ENCODE measurements at places on chromosomes 2 and 18.

DNA sequence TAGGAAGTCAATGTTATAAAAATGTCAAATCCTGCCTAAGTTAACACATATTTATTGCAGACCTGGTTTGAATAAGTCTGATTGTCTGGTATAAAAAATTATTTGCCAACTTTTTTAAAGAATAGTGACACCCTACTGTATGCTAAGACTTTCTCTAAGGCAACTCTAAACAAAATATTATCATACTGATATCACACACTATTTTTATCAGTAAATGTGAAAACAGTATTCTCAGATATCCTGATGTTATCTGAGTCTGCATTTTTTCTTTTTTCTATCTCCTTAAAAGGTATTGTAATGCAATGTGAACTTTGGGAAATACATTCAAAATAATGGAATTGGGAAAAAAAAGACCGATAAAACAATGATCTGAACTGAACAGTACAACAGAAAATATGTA, 127.1 kb downstream of the DOCK10 start:
- no peak for DNase-seq

DNA sequence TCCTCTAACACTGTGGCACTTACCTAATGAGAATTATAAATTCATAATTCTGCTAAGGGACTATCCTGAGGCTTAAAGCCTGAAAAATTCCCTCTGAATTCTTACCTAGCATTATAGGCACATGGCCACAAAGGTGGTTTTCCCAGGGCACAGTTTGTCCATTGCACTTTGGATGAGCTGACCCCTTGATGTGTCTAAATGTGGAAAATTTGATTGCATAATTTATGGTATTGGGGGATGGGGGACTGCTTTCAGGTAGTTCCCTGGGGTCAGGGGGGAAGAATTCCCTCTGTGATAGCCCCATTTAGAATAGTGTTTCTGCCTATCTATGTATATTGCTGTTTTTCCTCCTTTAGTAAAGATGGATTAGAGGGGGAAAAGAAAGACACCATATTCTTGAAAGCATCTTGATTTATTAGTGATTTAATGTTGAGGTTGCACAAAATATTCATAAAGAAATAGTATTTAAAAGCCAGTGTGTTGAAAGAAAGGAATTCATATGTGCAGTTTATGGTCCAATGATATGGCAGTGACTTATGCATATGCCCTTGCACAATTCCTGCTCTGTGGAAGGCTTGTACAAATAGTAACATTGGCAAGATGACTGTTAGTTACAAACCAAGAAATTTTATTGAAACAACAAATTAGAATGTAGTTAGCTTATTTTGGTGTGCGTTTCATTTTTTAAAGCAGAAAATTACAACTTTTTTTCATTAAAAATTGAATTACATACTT, 8.7 kb upstream of the HTR2B start:
- no peak for DNase-seq

DNA sequence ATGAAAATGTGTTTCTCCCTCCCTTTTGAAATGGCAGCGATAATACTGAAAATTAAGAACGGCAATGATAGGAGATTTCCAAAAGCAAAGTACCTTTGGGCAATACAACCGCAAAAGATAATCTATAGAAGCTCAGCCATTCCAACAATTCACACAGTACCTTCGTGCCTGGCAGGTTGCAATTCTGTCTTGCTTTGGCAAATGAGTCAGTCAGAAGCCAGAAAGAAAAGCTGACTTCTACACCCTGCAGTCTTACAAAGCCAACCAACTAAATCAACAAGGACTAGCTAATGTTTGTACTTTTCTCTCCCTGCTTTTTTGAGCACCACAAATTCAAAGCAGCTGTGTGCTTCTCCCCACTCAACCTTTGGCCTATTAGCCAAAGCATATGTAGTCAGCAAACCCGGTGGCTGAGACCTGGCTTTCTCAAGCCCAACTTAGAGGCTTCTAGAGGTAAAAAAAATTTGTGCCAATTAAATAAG, 25.7 kb upstream of the ID2 start:
- no peak for DNase-seq

- no peak for DNase-seq
Measured at GRCh38 chr2:133849341-133849740, 281.1 kb upstream of the NCKAP5 start.

DNA sequence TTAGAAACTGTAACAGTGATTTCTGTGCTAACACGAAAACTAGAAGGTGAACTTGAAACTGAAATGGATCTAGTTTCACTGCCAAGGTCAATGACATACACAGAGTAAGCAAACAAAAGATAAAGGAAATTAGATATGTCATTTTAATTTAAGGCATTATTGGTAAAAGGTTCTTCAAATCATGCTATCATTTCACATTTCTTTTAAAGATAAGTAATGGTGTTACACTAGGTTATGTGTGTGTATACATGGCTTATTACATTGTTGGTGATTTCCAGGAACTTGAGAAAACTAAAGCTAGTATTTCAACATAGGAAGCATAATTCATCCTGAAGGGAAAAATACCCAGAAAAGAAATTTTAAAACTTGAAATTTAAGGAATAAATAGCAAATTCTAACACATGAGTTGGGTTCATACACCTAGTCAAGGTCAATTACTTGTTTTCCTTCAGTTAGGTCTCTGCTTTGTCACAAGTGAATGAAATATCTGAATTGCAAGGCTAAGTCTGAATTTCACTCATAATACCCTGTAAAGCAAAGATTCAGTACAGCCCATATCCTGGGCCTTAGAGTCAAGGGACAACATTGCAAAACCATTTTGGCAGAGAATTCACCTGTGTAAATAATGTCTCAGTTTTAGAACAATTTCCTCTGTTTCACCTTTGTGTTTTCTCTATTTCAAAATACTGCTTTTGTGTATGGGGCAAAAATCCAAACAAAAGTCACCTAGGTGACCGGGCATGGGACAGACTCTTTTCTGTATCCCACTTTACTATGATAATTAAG, 141.6 kb downstream of the SRBD1 start:
- DNase-seq: no peak

- no peak for DNase-seq
Measured at GRCh38 chr2:196244966-196245365, 73.6 kb upstream of the STK17B start.

DNA sequence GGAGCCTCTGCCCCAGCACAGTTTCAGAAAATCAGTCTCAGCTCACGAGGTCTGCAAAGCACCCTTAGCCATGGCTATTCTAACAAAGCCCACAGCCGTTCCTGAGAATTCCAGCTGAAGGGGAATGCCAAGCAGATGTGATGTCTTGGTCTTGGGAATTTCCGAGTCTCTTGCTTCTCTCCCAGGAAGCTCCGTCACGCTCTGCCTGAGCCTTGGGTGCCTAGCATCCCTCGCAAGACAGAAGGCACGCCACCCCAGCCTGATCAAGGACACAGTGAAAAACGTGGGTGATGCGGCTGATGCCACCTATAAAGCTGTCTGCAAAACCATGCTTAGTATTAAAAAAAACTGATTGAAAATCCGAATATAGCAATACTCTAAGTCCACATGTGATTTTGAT, 254.6 kb downstream of the SH3BP4 start:
- DNase-seq: no peak

- no peak for DNase-seq
Measured at GRCh38 chr2:121826036-121826435, 70.6 kb downstream of the TSN start.

DNA sequence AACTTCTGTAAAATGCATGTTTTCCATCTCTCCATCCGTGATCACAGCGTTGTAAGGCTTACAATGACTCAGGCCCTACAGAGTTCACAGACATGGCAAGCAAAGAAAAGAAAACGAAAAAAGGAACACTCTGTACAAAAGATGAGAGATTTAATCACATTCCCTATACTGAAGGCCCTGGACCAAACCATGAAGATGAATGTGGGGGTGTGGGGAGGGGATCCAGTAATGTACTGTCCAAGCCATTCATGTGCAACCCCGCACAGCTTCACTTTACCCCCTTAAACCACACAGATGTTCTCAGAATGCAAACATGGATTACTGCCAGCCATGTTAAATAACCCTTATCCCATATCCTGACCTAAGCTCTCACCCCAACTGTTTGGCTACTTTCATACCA, 391.1 kb downstream of the NCKAP5 start:
- no peak for DNase-seq

DNA sequence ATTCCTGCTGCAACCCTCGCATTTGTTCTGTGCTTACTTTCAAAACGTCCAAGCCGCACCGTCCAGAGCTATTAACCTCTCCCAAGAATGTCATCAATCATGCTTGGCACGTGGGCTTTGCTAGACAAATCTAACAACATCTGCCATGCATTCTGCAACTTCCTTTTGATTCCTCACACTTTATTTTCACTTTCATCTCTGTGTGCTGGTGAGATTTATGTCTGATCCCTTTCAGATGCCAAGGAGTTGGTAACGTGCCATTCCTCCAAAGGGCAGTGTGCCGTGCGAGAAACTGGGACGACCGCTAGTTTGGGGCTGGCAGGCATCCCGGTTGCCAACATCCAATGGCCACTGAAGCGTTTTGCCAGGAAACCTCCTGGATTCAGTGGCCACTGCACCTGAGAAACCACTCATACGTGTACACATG, 230.0 kb upstream of the PARD3B start:
- no peak for DNase-seq

DNA sequence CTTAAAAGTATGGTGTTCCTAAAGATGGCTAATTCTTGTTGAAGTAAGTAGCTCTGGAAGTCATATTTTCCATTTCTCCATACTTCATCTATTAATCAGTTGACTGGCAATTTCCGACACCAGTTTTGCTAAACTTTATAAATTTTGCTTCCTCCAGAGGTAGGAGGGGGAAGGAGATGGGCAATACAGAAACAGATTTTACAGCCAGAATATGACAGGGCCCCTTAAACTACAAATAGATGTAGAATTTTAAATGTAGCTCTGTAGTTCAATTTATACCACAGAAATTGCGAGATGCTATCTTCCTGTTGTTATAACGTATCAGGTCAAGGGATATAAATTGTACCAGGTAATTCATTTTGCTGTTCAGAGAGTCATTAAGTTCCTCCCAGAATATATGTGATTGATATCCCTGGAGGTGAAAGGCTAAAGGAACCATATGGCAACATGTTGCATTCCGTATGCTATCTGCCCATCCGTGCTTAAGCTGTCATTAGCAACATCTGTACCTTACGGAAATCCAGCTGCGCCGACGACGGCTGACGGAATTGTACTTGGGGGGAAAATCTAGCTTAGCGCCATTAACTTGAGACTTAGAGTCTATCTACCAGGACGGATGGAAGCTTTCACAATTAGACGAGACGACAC, 8.4 kb upstream of the NR4A2 start:
- no peak for DNase-seq

GRCh38 chr2:162291748-162292147, 26.7 kb downstream of the IFIH1 start:
- no peak for DNase-seq

- no peak for DNase-seq
Measured at GRCh38 chr2:61016392-61017002, 1.0 kb upstream of the PEX13 start.

GRCh38 chr2:43605079-43605655, 9.3 kb upstream of the THADA start:
- DNase-seq: no peak

DNA sequence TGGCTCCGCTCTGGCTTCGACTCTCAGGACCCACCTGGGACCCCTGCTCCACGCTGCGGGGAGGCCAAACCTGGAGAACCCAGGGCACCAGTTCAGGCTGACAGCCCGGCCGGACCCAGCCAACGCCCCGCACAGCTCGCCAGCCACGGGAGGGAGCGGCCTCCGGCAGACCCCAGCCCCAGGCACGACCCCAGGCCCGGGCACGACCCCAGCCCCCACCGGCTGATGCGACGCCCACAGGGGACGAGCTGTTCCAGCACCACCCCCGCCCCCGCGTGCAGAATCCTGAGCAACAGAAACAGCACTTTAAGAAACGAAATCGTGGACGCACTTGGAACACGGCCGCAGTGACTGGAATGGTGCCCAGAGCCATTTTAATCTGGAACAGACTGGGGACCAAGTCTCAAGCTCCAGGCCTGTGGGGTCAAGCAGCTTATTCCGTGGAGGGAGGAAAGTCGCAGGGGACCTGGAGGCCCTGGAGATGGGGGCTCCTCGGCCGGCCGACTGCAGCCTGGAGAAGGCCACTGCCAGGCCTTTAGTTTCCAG, 74.2 kb downstream of the MBP start:
- DNase-seq: no peak

GRCh38 chr2:50111067-50111466, 920.9 kb downstream of the NRXN1 start:
- DNase-seq: no peak

DNA sequence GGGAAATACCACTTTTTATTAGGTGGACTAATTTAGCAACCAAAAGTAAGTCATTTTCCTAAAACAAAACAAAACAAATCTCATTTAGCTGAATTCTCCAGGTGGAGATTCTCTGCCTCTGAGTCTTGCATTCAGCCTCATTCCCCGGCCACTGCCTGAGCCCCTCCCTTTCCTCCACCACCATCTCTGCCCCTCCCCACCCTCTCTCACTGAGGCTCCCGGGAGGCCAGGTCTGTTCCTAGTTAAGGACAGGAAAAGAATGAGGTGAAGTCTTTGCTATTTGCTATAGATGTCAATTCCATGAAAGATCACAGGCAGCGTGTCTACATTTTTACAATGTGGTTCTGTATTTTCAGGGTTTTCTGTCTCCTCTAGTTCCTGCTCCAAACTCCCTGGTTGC, 83.0 kb upstream of the SOX11 start:
- no peak for DNase-seq

DNA sequence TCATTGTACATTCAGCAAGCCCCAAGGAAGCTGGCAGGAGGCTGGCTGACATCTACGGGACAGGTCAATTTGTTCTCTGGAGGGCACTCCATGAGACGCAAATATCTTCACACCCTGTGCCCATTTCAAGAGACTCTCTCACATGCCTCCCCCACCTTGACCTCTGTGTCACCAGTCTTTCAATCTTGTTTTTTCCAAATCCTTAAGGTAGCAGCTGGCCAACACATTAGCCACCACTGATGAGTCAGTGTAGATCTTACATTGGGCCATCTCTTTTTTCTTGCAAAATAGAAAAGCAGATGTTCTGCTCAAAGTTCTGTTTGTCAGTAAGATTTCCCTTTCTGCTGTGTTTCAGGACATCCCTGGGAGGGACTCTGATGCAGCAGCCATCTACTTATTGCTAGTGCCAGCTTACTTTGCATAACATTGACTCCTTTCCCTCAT, 1.7 kb upstream of the DPP4 start:
- DNase-seq: no peak

DNA sequence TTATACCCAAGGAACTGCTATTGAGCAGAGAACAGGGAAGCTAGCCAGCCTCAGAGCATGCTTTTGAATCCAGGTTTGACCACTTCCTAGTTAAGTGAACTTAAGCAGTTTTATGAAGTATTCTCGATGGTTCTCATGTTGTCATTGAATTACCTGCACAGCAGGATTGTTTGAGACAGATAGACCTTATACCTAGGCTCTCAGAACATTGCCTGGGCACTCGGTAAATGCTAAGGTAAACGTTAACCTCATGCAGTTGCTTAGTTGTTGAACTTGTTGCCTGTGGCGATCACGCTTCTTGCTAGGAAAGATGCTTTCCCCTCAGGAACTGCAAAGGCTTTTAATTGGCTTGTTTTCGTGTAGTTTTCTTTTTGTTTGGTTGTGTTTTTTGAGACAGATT, 34.0 kb upstream of the CHMP1B start:
- DNase-seq: no peak

Data from activated CD4-positive, alpha-beta T cell treated with anti-CD3 and anti-CD28 coated beads for 4 hours (primary cell).